ENCODE measurements at places on chromosomes 7 and 10. TPM values are rescaled to one million over a fixed set of nuclear protein-coding genes. Genes with fewer than 3 reads are reported as not detected.

Gene RAB18
- total RNA-seq, result 25.6 TPM

Gene MACC1
- total RNA-seq, result 0.31 TPM

Gene FAM25G
- not detected for total RNA-seq

Gene SORCS3
- not detected for total RNA-seq

Gene TLX1
- total RNA-seq, result 0.25 TPM

Gene TYW1B
- 3.6 TPM for total RNA-seq

Gene CDK1
- total RNA-seq, result 1.3 TPM

Gene NSUN5
- total RNA-seq, result 16.1 TPM

Gene SEMA3E
- 0.11 TPM for total RNA-seq

Gene LIMK1
- 7.0 TPM for total RNA-seq
